ENCODE measurements at places on chromosomes 5 and 9. TPM values are rescaled to one million over a fixed set of nuclear protein-coding genes. Genes with fewer than 3 reads are reported as not detected.

The PRRC1 gene
- total RNA-seq: 52.3 TPM

The IL13 gene
- not detected for total RNA-seq

GRCh38 chr5:77776554-77777206 is 541 bp upstream of the TBCA start:
- no peak for DNase-seq

DNA sequence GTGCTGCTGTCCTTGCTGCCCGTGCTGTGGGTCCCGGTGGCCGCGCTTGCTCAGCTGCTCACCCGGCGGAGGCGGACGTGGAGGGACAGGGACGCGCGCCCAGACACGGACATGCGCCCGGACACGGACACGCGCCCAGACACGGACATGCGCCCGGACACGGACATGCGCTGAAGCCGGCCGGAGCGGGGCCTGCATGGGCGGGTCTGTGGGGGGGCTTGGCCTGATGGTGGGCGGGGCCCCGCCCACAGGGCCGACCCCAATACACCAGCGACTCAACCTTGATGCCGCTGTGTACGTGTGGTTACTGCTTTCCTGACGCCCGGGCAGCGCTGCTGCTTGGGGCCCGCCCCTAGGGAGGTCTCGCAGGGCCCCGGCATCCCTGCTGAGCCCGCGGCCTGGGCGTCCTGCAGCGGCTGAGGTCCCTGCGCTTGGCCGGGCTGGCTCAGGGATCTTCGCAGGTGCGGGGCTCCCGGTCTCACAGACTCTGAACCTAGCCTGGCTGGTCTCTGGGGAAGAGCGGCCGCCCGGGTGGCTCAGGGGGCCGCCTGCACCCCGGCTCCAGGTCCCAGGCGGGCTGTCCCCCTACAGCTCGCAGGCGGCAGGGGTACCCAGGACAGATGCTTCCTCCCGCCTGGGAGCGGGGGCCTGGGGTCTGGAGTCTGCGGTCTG is 20.9 kb downstream of the SLC6A18 start:
- no peak for DNase-seq

- peak; percentile 88 for DNase-seq
Observed at GRCh38 chr9:94157050-94157801, 73.0 kb downstream of the PTPDC1 start.

DNA sequence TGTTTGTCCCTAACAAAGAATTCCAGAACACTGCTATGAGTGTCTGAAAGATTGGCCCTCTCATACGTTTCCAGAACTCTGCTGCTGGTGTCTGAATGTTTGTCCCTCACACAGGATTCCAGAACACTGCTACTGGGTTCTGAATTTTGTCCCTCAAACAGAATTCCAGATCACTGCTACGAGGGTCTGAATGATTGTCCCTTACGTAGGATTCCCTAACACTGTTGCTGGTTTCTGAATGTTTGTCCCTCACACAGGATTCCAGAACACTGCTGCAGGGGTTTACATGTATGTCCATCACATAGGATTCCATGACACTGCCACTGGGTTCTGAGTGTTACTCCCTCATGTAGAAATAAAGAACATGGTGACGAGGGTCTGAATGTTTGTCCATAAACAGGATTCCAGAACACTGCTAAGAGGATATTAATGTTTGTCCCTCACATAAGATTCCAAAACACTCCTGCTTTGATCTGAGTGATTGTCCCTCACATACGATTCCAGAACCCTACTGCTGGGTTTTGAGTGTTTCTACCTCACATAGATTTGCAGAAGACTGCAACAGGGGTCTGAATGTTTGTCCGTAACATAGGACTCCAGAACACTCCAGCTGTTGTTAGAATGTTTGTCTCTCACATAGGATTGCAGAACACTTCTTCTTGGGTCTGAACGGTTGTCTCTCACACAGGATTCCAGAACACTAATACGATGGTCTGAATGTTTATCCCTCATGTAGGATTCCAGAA is 214.4 kb downstream of the FOXD4L6 start:
- no peak for DNase-seq

DNA sequence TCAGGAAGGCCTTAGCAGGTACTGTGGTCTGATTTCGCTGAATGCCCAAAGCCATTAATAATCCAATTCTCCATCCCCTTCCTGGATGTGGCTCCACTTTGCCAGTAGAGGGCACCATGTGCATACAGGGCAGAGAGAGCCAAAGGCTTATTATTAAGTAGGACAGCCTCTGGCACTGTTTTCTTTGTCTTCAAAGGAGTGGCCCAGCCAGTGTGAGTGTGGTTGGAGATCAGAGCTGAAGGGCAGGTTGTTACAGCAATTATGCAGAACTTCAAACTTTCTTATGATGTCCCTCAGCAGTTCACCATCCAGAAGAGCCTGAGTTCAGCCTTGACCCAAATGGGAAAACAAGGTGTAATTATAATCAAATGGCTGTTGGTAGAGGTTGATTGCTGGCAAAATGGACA is 38.6 kb upstream of the CEMIP2 start:
- peak; percentile 63 for DNase-seq

DNA sequence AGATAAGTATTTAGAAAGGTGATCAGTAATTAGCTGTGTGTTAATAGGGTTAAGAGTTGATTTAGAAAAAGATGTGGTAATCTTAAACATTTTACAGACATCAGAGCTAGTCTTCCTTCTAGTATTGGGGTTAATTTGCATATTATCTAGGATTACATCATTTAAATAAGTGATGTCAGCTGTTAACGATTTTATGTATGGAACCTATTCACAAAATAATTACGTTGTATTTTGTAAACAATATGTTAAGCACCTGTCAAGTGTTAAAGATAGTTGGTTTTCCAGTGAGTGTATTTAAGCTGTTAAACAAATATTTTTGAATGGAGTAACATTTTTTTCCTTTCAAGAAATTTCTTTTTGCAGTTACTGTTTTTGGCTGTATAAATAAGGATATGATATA is 2.2 kb downstream of the DCP2 start:
- DNase-seq: no peak

GRCh38 chr9:13974891-13975290 is 339.1 kb downstream of the NFIB start:
- DNase-seq: peak; percentile 4

DNA sequence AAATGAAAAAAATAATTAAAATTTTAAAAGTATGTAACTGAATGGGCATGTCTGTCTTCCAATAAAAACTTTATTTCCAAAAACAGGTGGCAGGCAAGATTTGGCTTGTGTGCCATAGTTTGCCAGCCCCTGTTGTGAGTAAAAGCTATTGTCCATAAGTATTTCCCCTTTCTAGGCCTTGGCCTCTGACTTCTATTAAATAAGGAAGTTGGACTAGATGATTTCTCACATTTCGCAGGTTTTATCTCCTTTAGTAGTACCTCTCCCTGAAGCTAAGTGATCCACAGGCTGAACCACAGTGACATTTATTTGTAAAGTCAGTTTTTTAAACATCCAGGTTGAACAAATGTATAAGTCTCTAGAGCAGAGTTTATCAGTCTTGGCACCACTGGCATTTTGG is 41.3 kb downstream of the RECK start:
- DNase-seq: no peak

- DNase-seq: peak; percentile 64
Observed at GRCh38 chr9:100595391-100596199, 17.7 kb downstream of the CAVIN4 start.

Measured in RPMI7951 (cell line).